ENCODE measurements at places on chromosomes 3 and 15.

DNA sequence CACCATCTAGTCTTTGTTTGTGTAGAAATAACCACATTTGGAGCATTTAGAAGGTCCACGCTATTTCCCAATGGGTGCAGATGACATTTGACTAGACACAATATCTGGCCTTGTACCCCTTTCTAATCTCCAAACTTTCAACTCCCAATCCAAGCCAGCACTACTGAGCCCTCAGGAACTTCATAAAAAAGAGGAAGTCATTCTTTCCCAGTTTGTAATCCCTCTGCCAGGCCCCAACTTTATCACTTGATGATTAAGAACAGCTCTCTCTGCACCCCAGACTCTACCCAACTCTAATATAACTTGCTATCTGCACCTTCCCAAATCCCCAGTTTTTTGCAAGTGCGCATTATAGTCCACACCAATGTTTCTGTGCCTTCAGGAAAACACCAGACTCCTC, 170.2 kb downstream of the KCNMB2 start:
- DNase-seq = no peak

DNA sequence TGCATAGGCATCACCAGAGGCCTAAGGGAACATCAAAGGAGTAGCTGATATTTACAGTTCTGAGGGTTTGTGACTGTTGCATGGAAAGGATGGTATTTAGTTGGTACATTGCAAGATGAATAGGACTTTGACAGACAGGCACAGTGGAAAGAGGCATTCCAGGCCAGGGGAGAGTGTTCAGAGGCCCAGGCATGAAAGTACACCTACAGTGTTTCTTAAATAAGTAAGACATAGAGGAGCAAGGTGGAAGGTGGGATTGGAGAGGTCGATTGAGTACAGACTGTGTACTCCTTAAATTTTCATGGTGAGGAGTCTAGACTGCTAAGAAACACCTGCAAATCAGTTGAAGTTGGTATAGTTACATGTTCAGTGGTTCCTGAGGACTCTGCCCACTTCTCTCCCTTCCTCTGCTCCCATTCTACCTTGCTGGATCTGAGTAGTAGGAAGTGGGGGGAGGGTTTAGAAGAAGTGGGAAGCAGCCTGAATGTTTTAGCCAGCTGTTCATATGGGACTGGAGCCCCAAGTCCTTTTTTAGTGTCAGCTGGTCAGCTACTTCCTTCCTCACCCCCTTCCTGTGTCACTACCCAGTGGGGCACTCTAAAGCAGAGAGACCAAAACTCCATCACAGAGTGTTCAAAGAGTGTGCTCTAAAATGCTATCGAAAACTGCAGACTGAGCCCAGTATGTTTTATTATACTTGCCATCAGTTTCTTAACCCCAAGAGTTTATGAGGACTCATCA, 14.0 kb downstream of the KLHL18 start:
- no peak for DNase-seq

DNA sequence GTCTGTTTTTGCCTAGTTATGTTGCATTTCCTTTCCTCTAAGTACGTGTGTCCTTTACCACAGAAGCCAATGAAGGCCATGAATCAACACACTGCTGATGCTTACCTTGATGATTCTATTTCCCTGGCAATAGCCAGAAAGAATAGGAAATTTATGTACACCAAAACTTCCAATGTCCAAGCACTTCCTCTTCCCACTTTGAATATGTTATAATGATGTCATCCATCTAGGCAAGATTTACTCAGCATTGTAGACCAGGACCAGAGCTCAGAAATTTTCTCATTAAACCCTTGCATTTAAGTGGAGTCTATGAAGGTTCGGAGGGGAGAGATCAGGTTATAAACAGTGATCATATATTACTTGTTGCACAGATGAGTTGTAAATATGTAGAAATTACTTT, 126.0 kb downstream of the THRB start:
- DNase-seq = no peak

DNA sequence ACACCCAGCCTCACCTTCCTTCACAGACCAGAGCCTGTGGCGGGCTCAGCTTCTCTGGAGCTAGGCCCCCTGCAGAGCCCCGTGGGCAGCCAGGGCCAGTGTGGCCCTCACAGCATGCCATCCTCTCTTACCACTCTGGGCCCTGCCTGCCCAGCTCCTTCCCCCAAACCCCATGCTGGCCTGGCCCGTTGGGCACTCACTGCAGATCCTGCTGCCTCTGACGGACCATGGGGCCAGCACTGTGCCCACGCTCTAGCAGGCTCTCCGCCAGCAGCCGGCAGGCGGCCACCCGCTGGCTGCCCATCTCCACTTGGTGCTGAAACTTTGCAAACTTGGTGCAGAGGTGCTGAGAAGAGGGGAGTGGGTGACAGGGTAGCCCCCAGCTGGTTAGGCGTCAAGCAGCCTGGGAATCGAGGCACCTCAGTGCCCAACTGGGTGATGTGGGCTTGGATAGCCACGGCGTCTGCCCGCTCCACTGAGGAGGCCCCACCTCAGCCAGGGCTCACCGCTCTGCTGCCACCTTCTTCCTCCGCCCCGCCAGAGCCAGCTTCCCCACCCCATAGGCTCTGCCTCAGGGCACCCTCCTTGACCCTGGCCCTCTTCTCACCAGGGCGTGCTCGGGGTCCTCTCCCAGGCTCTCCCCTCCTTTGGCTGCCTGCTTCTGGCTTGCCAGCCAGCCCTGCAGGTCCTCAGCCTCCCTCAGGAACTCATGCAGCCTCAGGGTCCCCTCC, 22.5 kb downstream of the SPTBN5 start:
- no peak for DNase-seq

DNA sequence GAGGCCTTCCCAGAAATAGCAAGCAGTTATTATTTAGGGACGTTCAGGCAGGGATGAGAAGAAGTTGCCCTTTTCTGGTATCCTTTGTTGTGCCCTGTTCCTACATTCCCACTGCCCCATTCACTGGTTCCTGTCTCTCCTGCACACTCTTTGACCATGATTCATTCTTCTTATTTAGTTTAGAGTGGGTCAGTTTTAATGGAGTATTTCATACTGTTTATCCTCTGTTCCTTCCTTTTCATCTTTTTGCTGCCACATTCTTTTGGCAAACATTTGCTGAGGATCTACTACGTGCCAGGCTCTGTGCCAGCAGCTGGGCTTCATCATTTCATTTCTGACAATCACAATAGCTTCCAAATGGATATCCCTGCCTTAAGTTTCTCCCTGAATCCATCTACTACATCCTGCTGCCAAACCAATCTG, 11.8 kb upstream of the EID1 start:
- DNase-seq = no peak

DNA sequence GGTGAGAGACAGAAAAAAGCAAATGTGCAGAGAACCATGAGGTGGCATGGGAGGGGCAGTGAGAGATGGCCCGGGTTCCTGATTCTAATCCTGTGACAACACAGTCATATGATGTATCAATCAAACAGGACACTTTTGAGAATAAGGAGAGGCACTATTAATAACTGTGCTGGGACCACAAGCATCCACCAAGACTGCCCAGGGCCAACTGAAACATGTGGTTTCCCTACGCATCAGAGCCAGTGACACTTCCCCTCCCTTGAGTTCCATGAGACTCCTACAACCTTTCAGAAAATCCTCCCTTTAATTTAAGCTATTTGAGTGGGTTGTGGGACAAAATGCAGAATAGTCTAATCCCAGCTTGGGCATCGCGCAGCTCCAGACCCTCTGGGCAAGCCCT, 17.4 kb downstream of the SH3BP5 start:
- no peak for DNase-seq

- no peak for DNase-seq
Measured at GRCh38 chr3:127011270-127011992, 28.5 kb downstream of the PLXNA1 start.

DNA sequence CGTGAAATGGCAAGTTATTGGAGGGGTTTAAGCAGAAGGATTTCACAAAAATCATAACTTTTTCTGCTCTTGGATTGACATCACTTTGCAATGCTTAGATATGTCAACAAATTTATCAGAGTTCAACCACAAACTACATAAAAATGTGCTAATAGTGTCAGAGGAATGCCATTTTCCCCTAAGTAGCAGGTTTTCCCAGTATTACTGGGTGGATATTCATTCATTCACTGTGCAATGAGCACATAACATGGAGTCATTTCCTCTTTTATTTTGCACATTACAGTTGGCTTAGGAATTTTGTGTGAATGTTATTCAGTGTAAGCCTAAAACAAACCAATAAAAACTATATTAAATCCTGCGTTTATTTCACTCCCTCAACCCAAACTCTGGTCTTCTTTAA, 537.3 kb upstream of the MCTP2 start:
- DNase-seq = no peak

DNA sequence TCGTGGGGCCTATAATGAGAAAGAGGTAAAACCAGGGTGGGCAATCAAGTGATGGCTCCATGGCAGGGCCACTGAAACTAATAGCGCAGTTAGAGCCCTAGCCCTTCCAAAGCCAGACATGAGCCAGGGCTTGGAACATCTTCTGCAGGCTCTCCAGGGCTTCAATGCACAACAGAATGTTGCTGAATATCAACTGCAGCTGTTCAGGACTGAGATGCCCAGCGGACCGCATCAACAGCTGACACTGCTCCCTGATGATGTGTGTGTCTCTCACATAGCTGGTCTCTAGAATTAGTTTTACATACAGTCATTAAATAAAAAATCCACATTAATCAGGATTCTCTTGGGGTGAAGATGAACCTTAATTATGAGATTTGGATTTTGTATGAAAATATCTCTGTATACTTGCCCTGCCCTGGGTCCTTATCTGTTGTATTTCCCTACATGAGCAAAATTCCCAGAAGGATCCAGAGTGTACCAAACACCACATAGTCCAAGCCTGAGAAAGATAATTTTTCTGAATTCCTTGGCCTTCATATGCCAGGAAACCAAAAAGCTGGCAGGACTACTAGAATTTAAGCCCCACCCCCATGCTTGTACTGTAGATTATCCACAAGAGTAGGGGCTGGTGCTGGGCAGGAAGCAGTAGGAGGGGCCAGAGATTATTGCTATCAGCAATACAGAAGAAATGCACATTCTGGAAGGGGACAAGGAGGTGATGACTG, 7.7 kb upstream of the GOLGB1 start:
- no peak for DNase-seq

GRCh38 chr3:58034738-58035523, 26.7 kb downstream of the FLNB start:
- DNase-seq = no peak

DNA sequence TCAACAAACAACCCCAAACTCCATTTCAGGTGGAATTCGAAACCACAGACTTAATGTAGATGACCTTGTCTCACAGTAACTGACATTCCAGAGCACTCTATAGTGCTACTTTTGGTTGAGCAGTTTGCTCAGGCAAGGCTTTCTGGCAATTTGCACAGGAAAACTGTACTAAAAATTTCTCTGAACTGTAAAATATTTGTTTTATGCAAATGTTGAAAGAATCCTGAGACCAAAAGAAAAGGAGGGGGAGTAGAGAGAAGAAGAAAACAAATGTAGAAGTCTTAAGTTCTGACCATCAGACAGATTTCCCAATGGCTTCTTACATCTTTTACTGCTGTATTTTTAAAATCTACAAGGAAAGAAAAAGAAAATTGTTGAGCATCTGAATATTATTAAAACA, 53.5 kb downstream of the DTWD1 start:
- no peak for DNase-seq

- no peak for DNase-seq
Measured at GRCh38 chr15:65292938-65293518, 2.8 kb upstream of the RNU5A-1 start.

- DNase-seq = no peak
Measured at GRCh38 chr15:94252906-94253491, 21.6 kb downstream of the MCTP2 start.

DNA sequence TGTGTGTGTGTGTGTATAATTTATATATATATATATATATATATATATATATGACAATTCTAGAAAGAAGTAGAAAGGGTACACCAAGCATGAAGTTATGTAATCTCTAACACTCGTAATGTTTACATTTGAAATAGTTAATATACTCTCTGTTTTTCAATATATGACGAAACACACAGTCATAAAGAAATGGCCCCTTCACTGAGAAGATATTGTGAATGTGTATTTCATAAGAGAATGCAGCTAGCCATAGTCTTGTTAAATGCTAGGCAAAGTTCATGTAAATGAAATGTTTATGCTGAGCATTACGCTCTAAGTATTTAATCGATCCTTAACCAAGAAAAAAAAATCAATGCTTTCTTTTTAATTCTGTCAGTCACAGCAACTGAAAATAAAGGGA, 154.7 kb upstream of the TSPAN3 start:
- DNase-seq = no peak

- no peak for DNase-seq
Measured at GRCh38 chr3:45137656-45138181, 8.5 kb downstream of the CDCP1 start.

- no peak for DNase-seq
Measured at GRCh38 chr3:195411836-195412235, 31.0 kb downstream of the ACAP2 start.

GRCh38 chr3:143856252-143856970, 8.1 kb upstream of the SLC9A9 start:
- DNase-seq = no peak

DNA sequence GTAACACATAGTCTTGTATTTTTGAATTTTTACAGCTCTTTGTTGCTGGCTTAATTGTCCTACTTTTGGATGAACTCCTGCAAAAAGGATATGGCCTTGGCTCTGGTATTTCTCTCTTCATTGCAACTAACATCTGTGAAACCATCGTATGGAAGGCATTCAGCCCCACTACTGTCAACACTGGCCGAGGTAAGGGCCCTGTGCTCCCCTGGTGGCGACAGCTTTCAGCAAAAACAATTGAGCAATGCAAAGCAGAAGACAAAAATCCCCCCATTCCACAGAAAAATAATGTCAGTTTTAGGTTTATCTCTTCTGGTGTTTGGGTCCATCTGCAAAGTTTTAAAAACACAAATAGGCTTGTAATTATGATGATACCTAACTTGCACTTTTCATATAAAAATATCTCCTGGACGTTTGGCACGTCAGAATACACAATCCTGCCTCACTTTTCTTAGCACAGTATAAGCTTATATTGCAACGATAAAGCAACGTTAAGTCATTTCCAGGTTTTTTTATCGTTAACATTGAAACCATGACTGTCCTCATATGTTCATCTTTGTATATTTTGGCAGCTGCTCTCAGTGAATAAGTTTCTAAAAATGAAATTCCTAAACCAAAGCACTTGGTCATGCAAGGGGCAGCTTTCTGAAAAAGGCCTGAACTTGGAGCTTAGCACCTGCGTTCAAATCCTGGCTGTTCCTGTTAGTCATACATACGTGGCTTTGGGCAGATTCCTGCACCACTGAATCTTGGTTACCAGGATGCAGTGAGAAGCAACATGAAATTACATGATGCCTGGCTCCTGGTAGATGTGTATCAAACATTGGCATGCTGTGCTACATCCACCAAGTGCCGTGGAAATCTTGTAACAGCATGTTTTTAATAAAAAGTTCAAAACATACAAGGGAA, 8.5 kb downstream of the SEC61A1 start:
- no peak for DNase-seq

DNA sequence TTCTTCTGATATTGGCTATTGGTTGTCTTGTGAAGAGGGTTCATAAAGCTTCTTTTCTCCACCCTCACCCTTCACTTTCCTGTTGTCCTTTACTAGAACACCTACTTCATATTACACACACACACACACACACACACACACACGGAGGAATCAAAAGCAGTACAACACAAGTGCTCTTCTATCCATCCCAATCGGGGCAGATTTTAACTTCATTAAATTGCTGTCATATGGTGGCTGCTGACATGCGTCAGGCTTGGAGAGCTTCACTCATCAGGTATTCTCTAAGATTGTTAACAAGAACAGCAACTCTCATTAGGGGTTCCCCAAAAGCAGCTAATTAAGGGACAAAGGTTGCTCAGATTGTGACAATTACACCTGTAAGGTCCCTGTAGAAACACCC, 239.1 kb upstream of the MEIS2 start:
- DNase-seq = no peak

Measured in left renal pelvis (tissue), 4 donors.